ENCODE measurements at places on chromosomes 11 and 22.

- H3K4me3 ChIP-seq, result no peak overlapping the region
- DNase-seq, result no peak
- peaks cover 10% of the 10 kb centered on the region for H3K27me3 ChIP-seq
- H3K36me3 ChIP-seq, result no peaks in the 10 kb centered on the region
Measured at GRCh38 chr22:24723111-24723510, 51.4 kb downstream of the PIWIL3 start.

DNA sequence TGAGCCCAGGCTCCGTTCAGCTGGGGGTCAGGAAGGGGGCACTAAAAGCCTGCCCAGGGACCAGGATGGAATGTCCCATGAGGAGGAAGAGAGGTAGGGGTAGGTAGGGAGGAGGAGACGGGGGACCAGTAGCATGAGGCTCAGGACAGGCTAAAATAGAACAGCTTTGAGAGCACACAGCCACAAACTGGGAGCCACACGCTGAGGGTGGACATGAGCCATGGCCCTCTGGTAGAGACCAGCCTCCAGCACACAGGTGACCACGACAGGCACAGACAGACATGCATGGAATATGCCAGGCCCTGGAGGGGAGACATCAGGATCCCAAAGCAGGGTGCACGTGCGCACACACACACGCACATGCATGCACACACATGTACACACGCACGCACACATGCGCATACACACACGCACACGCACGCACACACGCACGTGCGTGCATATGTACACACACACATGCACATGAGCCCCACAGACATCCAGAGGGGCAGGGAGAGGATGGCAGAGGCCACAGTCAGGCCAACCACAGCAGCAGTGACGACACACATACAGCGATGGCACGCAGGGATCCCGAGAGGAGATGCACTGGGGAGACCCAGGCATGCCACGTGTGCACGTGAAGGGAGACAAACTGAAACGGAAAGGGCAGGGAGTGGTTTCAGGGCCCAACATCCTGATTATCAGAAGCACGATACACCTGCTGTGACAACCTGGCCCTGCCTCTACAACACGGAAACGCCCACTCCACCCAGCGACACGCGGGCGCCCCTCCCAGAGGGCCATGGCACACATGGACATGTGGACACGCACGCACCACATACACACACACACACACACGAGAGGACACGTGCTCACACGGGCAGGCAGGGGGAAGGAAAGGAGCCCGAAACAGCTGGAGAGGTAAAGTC is 25.7 kb downstream of the LRRC10B start:
- no peaks in the 10 kb centered on the region for H3K4me1 ChIP-seq
- DNase-seq, result no peak

DNA sequence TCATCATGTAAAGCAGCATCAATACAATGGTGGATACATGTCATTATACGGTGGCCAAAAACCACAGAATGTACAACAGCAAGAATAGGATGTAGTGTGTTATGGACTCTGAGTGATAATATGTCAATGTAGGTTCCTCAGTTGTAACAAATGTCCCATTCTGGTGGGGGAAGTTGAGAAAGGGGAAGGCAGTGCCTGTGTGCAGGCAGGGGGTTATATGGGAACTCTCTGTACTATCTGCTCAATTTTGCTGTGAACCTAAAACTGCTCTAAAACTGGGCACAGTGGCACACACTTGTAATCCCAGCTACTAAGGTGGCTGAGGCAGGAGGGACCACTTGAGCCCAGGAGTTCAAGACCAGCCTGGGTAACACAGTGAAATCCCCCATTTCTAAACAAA is 5.9 kb downstream of the CHKA start:
- no peak overlapping the region for H3K27ac ChIP-seq
- no peaks in the 10 kb centered on the region for H3K36me3 ChIP-seq
- H3K4me3 ChIP-seq, result no peak overlapping the region

GRCh38 chr11:40188848-40189247 is 1270.6 kb downstream of the LRRC4C start:
- H3K4me3 ChIP-seq, result no peak overlapping the region
- no peak overlapping the region for H3K27ac ChIP-seq
- DNase-seq, result no peak
- no peaks in the 10 kb centered on the region for H3K4me1 ChIP-seq

- H3K27ac ChIP-seq, result no peak overlapping the region
- no peaks in the 10 kb centered on the region for H3K36me3 ChIP-seq
- peaks cover 44% of the 10 kb centered on the region for H3K27me3 ChIP-seq
- H3K4me1 ChIP-seq, result peaks cover 42% of the 10 kb centered on the region
- DNase-seq, result no peak
- no peak overlapping the region for H3K4me3 ChIP-seq
Measured at GRCh38 chr11:20161923-20162744, 1.9 kb upstream of the DBX1 start.

- no peak overlapping the region for H3K27ac ChIP-seq
- H3K4me3 ChIP-seq, result no peak overlapping the region
- H3K36me3 ChIP-seq, result no peaks in the 10 kb centered on the region
- H3K27me3 ChIP-seq, result peaks cover 8% of the 10 kb centered on the region
- no peak for DNase-seq
- H3K4me1 ChIP-seq, result peaks cover 24% of the 10 kb centered on the region
Measured at GRCh38 chr11:67628710-67629385, 889 bp downstream of the NUDT8 start.

- peak; percentile 26 for DNase-seq
- H3K27ac ChIP-seq, result no peak overlapping the region
- H3K36me3 ChIP-seq, result no peaks in the 10 kb centered on the region
- H3K4me3 ChIP-seq, result peak overlapping the region; percentile 81
Measured at GRCh38 chr11:120334894-120335462, 1.2 kb upstream of the ARHGEF12 start.

DNA sequence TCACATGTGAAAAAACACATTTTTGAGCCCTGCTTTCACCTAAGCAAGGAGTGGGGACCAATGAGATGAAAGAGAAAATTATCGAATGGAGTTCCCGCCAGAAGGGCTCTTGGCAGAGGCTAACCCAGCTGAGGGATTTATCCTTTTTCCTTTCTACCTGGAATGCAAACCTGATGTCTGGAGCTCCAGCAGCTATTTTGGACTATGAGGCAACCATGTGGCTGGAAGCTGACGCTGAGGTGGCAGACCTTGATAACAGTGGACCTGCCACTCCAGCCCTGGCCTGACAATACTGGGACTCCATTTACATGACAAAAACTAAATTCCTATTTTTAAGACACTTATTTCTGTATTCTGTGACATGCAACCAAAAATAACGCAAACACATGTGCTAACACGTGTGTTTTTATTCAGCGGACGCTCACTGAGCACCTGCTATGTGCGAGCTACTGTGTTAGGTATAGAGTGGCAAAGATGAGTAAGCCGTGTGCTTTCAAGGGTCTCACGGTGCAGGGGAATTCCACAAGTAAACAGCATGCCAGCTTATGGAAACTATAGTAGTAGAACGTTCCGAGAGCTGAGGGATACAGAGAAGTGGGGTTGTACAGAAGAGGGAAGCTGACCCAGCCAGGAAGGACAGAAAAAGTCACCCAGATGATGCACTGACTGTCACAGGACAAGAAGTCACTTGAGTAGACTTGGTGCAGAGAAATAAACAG is 19.1 kb upstream of the ISX start:
- DNase-seq, result no peak
- H3K36me3 ChIP-seq, result no peaks in the 10 kb centered on the region
- no peak overlapping the region for H3K27ac ChIP-seq

DNA sequence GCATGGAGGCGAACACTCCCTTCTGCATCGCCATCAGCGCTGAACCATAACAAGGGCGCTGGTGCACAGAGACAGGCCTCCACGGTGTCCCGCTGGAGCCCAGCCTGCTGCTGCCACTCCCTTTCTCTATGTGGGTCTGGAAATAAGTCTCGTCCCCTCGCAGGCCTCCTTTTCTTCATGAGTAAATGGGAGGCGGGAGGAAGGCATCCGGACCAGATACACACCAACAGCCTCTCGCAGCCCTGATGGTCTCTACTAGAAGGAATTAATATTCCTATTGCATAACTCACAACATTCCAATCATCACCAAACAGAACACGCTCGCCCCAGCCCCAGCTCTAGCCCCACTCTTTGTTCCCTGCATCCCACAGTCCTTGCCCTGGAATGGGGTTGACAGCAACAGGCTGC is 14.9 kb downstream of the RASD2 start:
- no peaks in the 10 kb centered on the region for H3K27me3 ChIP-seq
- no peak for DNase-seq
- H3K4me3 ChIP-seq, result no peak overlapping the region
- peaks cover 7% of the 10 kb centered on the region for H3K4me1 ChIP-seq

GRCh38 chr22:50587407-50587806 is 4.8 kb upstream of the CHKB start:
- H3K4me1 ChIP-seq, result peaks cover 9% of the 10 kb centered on the region
- no peaks in the 10 kb centered on the region for H3K27me3 ChIP-seq
- DNase-seq, result no peak
- H3K4me3 ChIP-seq, result no peak overlapping the region
- no peaks in the 10 kb centered on the region for H3K36me3 ChIP-seq
